ENCODE measurements at places on chromosomes 5 and 9. TPM values are rescaled to one million over a fixed set of nuclear protein-coding genes. Genes with fewer than 3 reads are reported as not detected.

- no peaks in the 10 kb centered on the region for H3K36me3 ChIP-seq
- H3K27me3 ChIP-seq, result no peaks in the 10 kb centered on the region
- H3K4me1 ChIP-seq, result peaks cover 30% of the 10 kb centered on the region
- peak overlapping the region; percentile 91 for H3K27ac ChIP-seq
- DNase-seq, result no peak
- no peak overlapping the region for H3K4me3 ChIP-seq
Measured at GRCh38 chr5:14166437-14166836, 23.3 kb downstream of the TRIO start.

- no peak overlapping the region for H3K4me3 ChIP-seq
- H3K27me3 ChIP-seq, result no peaks in the 10 kb centered on the region
- no peak for DNase-seq
- H3K27ac ChIP-seq, result no peak overlapping the region
- no peaks in the 10 kb centered on the region for H3K36me3 ChIP-seq
Measured at GRCh38 chr5:79263-79662, 12.7 kb upstream of the PLEKHG4B start.

DNA sequence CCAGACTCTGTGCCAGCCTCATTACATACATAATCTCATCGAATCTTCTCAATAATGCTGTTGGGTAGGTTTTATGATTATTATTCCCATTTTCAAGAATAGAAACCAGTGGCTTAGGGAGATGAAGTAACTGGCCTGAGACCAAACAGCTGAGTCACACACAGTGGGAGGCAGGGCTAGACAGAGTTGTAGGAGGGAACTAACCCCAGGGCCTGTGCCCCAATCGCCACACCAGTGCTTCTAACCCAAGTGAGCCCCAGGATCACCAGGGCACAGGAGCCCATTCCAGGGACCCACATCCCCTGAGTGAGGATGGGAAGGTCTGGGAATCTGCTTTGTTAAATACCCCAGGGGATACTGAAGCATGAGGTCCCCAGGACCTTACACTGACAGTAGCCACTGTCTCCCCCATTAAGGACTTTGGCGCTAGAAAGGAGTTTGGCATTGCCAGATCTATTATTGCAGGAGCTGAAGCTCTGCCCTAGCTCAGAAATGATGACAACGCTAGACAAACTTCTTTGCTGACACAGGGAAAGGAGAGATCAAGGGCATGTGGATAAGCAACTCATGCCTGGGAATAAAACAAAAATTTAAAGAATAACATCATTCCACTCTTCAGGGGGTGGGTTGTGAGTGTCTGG, 63.8 kb upstream of the PPARGC1B start:
- no peaks in the 10 kb centered on the region for H3K27me3 ChIP-seq
- no peaks in the 10 kb centered on the region for H3K36me3 ChIP-seq
- H3K4me1 ChIP-seq, result no peaks in the 10 kb centered on the region
- no peak for DNase-seq
- H3K27ac ChIP-seq, result no peak overlapping the region

The FRMD3 gene
- total RNA-seq, result 0.21 TPM

All from GM12878 (cell line).